ENCODE measurements at places on chromosomes 13 and 19.
A peak's percentile ranks its signal among the peaks of the same experiment; 100 is the strongest.

GRCh38 chr13:113857531-113858195 lies 6.2 kb downstream of the GAS6 start:
- peak; percentile 46 for DNase-seq

- DNase-seq: no peak
Measured at GRCh38 chr13:35769812-35770211, 293.3 kb upstream of the MAB21L1 start.

GRCh38 chr19:1482361-1483130 lies 3.5 kb upstream of the C19orf25 start:
- DNase-seq: no peak

DNA sequence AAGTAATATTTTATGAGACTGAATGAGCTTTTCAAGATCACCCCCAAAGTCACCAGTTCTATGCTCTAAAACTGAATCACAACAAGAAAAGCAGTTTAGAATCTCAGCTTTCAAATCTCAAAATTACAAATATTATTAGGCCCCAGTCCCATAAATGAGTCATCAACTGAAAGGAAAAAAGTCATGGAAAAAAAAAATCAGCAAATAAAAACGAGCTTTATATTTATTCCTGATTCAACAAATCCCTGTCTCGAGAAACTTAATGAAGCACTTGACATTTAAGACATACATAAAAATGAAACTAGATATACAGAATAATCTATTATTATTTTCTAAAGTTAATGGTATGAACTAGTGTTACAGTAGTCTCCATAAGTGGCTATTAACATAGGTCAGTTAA lies 203.0 kb downstream of the DIAPH3 start:
- DNase-seq: no peak

GRCh38 chr13:31101472-31102170 lies 60.1 kb downstream of the HSPH1 start:
- DNase-seq: no peak

DNA sequence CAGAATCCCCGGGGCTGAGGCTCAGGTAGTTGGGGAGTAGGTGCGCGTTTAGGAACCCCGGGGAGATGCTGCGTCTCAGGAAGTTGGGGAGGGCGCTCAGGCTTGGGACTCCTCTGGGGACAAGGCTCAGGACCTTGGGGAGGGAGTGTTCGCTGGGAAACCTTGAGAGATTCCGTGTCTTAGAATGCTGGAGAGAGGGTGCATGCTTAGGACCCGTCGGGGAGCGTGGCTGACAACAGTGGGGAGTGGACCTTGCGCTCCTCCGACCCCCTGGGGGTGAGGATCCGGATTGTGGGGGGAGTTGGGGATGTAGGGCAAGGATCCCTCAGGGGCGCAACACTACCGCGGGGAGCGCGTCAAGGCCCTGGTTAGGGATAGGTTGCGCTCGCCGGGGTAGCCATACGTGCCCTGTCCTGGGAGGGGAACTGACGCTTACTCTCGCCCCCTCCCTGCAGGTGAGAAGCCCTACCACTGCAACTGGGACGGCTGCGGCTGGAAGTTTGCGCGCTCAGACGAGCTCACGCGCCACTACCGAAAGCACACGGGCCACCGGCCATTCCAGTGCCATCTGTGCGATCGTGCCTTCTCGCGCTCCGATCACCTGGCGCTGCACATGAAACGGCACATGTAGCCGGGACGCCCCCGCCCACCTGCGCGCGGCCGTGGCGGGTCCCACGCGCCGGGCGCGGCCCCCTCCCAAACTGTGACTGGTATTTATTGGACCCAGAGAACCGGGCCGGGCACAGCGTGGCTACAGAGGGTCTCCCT lies 2.0 kb downstream of the KLF2 start:
- DNase-seq: no peak

- DNase-seq: no peak
Measured at GRCh38 chr19:41999071-41999877, 5.2 kb upstream of the ATP1A3 start.

GRCh38 chr13:36131222-36131930 lies at the start of gene DCLK1:
Gene DCLK1, minus strand, starts transcription at chr13:36131382.
- DNase-seq: peak; percentile 29

GRCh38 chr19:30830875-30831274 lies 458.7 kb downstream of the ZNF536 start:
- DNase-seq: no peak

GRCh38 chr19:54282686-54283470 lies 2.0 kb upstream of the LILRB2 start:
- no peak for DNase-seq

DNA sequence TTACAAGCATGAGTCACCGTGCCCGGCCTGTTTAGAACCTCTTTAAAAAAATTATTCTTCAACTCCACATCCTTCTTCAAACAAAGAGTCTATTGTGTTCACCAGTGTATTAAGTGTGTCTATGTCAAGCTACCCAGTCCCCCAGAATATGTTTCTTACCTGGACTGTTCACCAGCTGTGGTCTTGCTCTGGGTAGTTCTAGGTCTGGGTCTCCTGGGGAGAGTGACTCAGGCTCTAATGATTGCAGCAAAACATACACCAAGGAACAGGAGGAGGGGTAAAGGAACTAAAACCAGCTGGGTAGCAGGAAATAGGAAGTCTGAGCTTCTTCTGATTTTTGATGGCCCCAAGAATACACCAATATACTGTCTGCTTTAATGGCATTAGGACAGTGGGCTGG lies at the start of gene FPR1:
FPR1 (minus strand) TSS at position 224 of the 400 bp plus-strand sequence. CDS start 4,884 bp downstream, outside the sequence.
- no peak for DNase-seq

DNA sequence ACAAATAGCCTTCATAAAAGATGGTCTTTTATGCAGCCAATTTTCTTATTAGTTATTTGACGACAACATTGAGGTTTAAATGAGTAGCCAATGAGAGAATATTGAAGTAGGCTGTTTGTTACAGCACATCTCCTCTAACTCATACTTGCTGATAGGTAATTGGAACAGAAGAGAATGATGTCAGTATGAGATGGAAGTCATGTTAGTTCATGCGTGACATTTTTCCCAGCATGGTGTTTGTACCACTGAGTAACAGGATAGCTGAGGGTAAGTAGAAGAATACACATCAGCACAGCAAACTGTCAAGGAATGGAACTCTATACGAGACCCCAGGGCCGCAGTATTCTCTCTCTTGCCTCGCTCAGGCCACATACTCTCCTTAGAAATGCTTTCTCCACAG lies 37.2 kb downstream of the COL4A2 start:
- DNase-seq: no peak

- DNase-seq: no peak
Measured at GRCh38 chr13:20701461-20701860, 2.0 kb upstream of the IL17D start.

- DNase-seq: no peak
Measured at GRCh38 chr19:39778763-39779162, at the start of gene LEUTX. Gene LEUTX, plus strand, starts transcription at chr19:39778854. Its CDS starts 67 bp downstream, at chr19:39778921.

DNA sequence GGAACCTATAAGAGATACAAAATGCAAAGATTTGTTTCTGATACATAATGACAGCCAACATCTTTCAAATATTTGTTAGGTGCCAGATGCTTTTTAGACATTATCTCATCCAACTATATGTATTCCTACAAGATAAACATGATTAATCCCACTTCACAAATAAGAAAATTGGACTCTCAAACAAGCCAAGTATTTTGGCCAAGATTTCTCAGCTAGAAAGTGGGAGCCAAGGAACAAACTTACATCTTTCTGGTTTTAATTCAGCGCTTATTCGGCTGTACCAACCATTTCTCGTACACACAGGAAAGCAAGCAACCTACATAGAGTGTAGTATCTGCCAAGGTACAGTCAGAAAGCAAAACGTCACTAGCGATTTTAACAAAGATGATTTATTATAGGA lies 85.7 kb upstream of the SERP2 start:
- no peak for DNase-seq

GRCh38 chr13:76470991-76471390 lies 415.2 kb downstream of the KCTD12 start:
- DNase-seq: no peak

DNA sequence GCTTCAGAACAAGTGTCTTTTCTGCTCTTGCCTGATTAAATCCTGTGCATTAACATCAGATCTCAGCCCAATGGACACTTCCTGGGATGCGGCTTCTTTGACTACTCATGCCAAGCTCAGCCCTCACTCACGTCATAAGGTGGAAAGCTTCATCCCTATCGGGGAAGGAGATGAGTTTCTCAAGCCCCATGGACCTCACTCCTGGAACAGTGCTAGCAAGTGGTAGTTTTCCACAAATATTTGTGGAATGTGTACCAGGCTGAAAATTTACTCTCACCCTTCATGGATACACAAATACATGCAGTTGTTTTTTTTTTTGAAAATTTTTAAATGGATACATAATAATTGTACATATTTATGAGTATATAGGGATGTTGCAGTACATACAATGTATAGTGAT lies 34.6 kb upstream of the FARP1 start:
- DNase-seq: no peak

DNA sequence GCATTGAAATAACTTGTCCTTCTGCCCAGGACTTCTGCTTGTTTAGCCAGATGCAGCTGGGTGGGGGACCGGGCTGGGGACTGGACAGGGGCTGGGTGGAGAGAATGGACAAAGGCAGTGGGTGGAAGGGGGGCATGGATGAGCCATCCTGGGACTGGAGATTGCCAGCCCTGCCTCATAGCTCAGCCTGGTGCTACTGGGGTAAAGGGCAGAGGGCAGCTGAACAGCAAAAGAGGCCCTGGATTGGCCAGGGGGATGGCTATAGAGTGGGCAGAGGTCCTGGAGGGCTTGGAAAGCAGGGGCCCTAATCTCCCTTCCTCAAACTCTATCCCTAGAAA lies 17.7 kb upstream of the PLAUR start:
- DNase-seq: peak; percentile 60

- DNase-seq: peak; percentile 17
Measured at GRCh38 chr13:98142380-98143156, at the start of gene FARP1. Gene FARP1, plus strand, starts transcription at chr13:98143094. Its CDS starts 70,149 bp downstream, at chr13:98213243.

DNA sequence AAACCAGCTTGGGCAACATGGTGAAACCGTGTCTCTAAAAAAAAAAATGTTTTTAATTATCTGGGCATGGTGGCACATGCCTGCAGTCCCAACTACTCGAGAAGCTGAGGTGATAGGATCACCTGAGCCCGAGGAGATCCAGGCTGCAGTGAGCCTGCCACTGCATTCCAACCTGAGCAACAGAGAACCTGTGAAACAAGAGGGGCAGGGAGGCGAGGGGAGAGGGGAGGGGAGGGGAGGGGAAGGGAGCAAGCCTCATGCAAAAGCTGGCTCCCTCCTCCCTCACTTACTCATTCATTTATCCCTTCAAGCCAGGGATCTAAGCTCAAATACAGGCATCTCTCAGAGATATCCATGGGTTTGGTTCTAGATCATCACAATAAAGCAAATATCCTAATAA lies 8.9 kb downstream of the ATP7B start:
- no peak for DNase-seq

DNA sequence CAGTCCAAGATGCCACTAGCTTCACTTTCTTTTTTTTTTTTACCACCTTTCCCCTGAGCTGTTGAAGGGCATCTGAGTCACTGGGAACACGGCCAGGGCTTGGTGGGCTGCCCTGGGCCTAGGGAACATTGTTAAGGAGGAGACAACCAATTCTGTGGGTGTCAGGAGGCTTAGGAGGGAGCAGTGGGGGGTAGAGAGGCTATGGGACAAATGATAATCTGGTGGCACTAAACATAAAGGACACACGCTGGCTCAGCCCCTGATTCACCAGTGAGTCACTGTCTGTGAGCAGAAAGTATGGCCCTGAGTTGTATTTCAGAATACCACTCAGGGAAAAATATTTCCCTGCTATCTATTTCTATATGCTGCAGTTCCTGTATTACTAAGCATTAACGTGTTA lies 207.8 kb downstream of the DCLK1 start:
- DNase-seq: no peak

DNA sequence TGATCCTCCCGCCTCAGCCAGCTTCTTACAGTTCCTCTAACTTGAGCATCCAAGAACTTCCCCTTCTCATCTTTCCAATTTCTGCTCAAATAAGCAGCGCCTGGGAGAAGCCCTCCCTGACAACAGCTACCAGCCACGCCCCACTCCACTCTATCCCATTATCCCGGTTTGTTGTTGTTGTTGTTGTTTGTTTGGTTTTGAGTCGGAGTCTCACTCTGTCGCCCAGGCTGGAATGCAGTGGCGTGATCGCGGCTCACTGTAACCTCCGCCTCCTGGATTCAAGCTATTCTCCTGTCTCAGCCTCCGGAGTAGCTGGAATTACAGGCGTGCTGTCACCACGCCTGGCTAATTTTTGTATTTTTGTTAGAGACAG lies 822 bp upstream of the PTPRS start:
- DNase-seq: no peak

- DNase-seq: no peak
Measured at GRCh38 chr19:46180701-46181387, 32.8 kb downstream of the IGFL2 start.

- DNase-seq: peak; percentile 55
Measured at GRCh38 chr13:51793570-51794271, 10.2 kb downstream of the DHRS12 start.

DNA sequence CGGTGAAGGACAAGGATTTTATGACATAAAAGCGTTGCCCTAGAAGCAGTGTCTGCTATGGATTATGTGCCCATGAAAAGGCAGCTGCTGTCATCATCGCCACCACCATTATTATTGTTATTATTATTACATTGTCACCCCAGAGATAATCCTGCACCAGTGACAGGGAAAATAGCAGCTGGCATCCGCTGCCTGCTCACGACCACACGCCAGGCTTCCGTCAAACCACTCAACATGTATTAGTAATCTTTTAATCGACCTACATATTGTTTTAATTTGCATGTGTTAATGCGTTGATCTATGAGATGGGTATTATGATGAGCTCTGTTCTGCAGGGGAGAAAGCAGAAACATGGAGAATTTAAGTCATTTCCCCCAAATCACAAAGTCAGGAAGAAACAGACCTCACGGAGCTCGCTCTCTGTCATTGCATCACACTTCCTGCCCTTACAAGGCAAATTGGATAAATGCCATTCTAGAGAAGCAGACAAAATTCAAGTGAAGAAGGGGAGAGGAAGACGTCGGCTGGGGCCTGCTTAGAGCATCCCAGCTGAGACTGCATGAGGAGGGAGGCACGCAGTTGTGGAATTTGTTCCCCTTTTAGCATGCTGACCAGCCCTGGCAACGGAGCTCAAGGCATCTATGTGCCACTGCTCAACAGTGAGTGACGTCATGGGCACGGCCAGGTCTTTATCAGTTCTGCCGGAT lies at the start of gene FFAR3:
FFAR3 (plus strand) TSS at position 594 of the 707 bp plus-strand sequence. CDS start 431 bp downstream, outside the sequence.
- DNase-seq: no peak

- no peak for DNase-seq
Measured at GRCh38 chr13:105925496-105925895, 610.0 kb downstream of the EFNB2 start.

DNA sequence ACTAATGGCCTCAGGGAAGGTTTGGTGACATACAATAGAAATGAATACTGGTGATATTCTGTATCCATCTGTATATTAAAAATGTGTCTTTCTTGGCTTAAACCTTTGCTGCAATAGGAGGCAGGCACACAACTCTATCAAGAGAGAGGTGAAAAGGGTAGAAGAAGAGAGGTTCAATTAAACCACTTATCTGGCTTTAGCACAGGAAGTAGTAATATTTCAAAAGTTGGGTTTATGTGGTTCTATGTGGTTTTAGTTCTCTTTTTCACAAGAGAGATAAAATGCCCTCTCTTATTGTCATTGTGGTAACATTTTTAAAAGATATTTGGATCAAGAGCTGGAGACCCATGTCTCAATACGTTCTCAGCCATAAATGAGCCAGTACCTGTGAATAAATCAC lies 146.2 kb upstream of the FNDC3A start:
- no peak for DNase-seq

- no peak for DNase-seq
Measured at GRCh38 chr19:34173193-34173956, 1.1 kb downstream of the LSM14A start.

GRCh38 chr13:111663953-111664421 lies 343.5 kb downstream of the TEX29 start:
- no peak for DNase-seq

Data from dorsolateral prefrontal cortex (tissue), 122 donors.